SJSA1 (cell line): ENCODE measurements at places on chromosomes 5 and 9. TPM values are rescaled to one million over a fixed set of nuclear protein-coding genes. Genes with fewer than 3 reads are reported as not detected.

GRCh38 chr5:18141222-18141621, 507.0 kb downstream of the TAF11L14 start:
- DNase-seq, result no peak

- no peak for DNase-seq
Measured at GRCh38 chr9:77952635-77953328, 78.8 kb downstream of the GNAQ start.

GRCh38 chr5:28779161-28779754, 1740.9 kb upstream of the CDH9 start:
- no peak for DNase-seq

DNA sequence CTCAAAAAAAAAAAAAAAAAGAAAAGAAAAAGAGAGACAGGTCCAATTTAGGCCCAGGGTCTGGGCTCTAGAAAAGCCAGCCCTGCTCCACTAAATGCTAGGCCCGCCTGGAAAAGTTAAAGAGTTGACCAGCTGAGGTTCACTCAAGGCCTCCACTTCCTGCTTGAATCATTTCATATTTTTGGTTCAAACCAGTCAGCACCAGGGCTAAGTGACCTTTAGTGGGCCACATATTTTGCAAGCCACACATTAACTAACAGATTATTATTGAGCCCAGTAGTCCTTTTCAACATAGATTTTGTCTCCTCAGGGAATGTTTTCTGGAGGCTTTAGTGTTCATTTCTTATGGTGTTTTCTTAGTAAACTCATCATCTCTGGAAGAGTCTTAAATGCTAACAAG, 156.6 kb downstream of the TLR4 start:
- no peak for DNase-seq

DNA sequence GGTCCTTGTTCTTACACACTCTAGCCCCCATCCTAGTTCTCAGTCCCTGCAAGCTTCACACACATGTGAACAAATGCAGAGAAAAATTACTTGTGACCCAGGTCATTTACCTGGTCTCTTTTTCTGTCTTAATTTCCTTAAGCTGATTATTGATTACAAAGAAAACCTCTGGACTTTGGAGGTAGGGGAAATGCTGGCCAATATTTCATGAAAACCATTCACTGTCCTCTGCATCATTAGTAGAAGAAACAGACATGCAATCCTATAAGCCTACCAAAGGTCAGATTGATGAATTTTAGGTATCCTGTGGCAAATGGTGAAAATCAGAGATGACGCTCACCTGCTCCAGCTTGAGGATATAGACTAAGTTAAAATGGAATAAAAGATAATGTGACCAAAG, 366.8 kb downstream of the ARRDC3 start:
- no peak for DNase-seq

GRCh38 chr5:59540366-59540765, 353.2 kb downstream of the PDE4D start:
- DNase-seq, result no peak

GRCh38 chr9:120891245-120891883, 14.4 kb upstream of the PHF19 start:
- DNase-seq, result no peak

- no peak for DNase-seq
Measured at GRCh38 chr5:501105-501830, 23.0 kb downstream of the SLC9A3 start.

DNA sequence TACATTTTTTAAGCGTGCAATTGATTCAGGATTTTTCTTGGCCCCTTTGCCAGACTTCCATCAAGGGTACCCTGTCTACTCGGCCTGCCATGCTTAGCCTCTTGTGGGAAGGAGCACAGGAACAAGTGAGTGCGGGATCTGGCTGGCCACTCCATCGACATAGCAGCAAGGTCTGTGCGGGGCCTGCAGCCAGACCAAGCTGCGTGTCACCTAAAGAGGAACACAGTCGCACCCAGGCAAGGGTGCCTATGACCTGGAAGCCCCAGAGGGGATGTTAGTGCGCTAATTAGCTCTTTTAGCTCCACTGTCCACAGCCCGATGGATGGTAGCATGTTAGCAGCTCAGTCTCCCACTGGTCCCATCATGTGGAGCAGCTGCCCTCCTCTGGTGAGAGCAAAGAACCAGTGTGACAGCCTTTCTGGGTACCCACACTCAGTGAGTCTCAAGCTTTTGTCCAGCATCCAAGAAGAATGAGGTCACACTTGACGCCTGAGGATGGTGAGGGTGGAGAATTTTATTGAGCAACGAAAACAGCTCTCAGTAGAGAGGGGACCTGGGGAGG, 38.7 kb downstream of the FTMT start:
- no peak for DNase-seq

DNA sequence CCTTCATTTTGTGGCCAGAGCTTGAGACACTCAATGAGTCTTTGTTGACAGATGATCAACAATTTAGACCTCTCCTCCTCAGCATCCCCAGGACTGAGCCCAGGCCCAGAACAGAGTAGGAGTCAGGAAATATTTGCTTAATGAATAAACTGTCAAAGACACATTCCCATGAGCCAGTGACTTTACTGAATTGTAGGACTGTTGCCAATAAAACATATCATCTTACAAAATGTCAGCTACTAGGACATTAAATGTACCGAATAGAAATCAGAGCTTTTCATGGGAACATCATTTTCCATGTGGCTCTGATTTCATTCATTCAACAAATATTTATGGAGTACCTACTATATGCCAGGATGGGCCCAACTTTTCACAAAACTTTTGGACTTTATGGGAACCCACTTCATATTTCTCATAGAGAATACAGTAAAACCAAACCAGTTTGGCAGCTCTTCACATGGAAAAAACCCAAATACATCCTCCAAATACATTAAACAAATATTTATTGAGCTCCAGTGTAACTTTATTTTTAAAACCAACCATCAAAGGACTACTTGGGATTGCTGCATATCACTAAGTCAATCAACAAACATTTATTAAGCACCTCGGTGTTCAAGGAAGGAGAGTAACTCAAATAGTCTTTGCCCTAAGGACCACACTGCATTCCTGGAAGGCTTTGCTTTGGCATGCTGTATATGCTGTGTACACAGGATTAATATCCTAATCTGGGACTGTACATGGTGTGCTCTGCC, 11.4 kb downstream of the VDAC1 start:
- DNase-seq, result no peak

DNA sequence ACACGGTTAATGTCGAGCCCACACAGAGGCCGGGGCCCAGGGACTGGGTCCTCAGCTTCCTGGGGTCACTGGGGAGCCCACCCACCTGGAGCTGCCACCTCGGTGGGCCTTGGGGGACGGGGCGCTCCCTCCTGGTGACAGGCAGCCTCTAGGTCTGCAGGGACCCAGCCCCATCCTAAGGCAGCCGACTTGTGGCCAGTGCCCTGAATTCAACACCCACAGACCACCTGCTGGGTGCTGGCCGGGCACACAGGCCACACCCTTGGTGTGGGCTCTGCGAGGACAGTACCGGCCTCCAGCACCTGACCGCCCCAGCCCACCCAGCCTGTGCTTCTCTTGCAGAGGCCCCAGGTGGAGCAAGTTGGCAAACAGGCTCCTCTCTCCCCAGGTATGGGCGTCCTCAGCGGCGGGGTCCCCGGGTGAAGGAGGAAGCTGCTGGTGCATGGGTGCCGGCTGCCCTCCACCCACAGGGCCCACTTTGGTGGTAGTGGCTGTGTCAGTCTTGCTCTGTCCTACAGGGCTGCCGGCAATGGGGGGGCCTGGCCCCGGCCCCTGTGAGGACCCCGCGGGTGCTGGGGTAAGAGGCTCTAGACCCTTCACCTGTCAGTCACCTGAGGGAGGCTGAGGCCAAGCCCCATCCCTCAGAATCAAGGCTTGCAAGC, 8.3 kb downstream of the ENTPD8 start:
- DNase-seq, result no peak

DNA sequence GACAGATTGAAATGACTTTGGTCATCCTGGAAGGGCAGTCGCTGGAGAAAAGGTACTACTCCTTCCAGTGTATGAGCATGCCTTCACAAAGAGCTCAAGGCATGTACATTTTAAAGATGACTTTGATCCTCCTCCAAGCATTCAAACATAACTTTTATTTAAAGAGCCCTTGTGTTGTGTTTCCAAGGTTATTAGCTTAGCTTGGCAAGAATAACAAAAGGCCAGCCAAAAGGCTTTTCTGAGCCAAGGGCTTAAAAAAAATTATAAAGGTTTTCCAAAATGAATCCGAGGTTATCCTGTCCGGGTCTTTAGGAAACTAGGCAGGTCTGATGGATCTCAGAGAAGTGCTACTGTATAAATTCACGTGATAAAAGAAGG, 71.0 kb upstream of the PLPP6 start:
- no peak for DNase-seq

DNA sequence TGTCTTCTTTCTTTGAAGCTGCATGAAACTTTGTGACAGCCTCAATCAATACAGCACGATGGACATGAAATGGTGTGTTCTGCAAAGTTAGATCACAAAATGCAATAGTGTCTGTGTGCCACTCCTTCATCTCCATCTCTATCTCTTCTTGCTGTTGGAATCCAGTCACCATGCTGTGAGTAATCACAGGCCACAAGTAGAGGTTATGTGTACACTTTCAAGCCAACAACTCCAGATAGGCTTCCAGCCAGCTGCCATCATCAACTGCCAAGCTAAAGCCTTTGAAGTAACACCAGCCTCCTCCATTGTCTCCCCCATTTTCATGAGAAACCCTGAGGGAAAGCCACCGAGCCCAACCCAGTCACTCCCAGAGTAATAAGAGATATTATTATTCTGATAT, 360.6 kb downstream of the PTPRD start:
- no peak for DNase-seq

- no peak for DNase-seq
Measured at GRCh38 chr9:93255494-93255867, 71.5 kb downstream of the WNK2 start.

DNA sequence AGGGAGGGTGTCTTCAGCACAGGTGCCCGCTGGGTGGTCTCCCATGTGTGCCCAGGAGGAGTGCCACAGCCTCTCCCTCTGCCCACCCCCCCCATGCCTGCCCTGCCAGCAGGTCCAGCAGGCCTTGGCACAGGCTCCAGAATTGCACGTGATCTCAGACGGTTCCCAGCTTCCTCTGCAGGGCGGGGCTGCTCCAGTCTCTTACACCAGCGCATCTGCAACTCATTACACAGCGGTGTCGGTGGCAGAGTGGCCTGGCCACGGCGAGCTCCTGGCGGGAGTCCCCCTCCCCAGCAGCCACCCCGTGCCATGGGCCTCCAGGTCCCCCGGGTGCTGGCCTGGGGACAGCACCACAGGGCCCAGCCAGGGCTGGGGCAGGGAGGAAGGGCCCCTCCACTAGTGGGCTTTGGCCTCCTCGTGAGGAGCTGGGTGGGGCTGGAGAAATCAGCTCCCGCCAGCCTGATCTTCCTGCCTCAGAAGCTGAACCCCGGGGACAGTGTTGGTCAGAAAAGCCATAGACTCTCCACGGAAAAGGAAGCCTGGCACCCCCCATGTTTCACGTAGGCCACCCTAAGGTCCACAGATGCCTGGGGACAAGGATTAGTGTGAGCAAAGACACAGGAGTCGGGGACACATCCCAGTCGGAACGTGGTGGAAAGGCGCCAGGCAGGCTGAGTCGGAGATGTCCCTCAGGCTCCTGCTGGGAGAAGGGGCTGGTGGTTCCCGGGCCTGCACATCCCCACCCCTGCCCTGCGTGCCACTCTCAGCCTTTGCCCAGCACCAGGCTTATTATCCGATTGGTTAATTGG, 40.2 kb downstream of the RXRA start:
- DNase-seq, result peak; percentile 86

- no peak for DNase-seq
Measured at GRCh38 chr9:84501587-84501986, 161.0 kb upstream of the SLC28A3 start.

DNA sequence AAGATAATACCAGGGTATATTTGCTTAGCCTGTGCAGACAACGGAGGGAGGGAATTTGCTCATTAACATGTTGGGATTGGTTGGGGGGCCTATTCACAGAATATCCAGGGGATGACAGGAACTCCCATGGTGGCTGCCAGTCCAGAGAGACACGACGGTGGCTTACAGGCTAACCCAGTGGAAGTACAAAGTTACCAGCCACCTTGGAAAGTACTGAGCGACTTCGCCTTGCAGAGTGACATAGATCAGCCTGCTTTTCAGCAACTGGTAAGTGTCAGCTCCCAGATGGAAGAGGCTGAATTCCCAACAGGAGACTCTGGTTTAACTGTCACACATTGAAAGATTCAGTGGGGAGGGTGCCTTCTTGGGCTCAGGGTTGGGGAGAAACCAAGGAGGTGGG, 7.9 kb downstream of the ISL1 start:
- DNase-seq, result no peak

Gene KIF2A
- total RNA-seq, result 44.0 and 63.6 TPM in 2 replicates

Gene S1PR3
- total RNA-seq, result 12.5 and 25.8 TPM in 2 replicates

Gene CDC25C
- total RNA-seq, result 36.5 and 40.0 TPM in 2 replicates

Gene NR5A1
- not detected in 2 replicates for total RNA-seq

Gene LRRC19
- total RNA-seq, result not detected in 2 replicates

Gene CARTPT
- not detected in 2 replicates for total RNA-seq

Gene KCNV2
- not detected in 2 replicates for total RNA-seq

Gene SCAI
- total RNA-seq, result 2.8 and 4.7 TPM in 2 replicates

Gene NDUFAF2
- total RNA-seq, result 45.2 and 66.8 TPM in 2 replicates
